ENCODE measurements at places on chromosomes 3 and 15. TPM values are rescaled to one million over a fixed set of nuclear protein-coding genes. Genes with fewer than 3 reads are reported as not detected.

DNA sequence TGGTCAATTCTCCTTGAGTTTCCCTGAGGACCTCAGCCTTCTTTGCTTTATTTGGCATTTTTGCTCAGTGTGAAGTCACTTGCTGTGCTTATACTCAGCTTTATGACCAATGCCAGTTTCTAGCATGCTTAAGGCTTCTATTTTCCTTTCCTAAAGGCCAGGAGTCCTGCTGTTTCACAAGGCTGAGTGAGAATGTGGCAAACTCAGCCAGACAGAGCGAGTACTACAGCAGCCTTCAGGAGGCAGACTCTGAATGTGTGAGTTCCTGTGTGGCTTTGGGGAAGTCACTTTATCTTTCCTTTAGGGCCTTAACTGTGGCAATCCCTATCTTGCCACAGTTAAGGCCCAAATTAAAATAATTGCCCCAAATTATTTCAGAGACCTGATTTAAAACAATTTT, 213.2 kb upstream of the MRPL3 start:
- peaks cover 7% of the 10 kb centered on the region for H3K4me1 ChIP-seq
- H3K4me3 ChIP-seq, result no peak overlapping the region
- H3K36me3 ChIP-seq, result no peaks in the 10 kb centered on the region
- H3K27me3 ChIP-seq, result peaks cover 4% of the 10 kb centered on the region

RPL32 gene
- 2,046 TPM for total RNA-seq

C2CD4B gene
- total RNA-seq, result 0.14 TPM

- no peak overlapping the region for H3K4me3 ChIP-seq
- H3K4me1 ChIP-seq, result no peaks in the 10 kb centered on the region
- H3K36me3 ChIP-seq, result no peaks in the 10 kb centered on the region
- no peak for DNase-seq
- H3K27me3 ChIP-seq, result no peaks in the 10 kb centered on the region
Measured at GRCh38 chr3:56094170-56094569, 374.1 kb downstream of the ERC2 start.

DNA sequence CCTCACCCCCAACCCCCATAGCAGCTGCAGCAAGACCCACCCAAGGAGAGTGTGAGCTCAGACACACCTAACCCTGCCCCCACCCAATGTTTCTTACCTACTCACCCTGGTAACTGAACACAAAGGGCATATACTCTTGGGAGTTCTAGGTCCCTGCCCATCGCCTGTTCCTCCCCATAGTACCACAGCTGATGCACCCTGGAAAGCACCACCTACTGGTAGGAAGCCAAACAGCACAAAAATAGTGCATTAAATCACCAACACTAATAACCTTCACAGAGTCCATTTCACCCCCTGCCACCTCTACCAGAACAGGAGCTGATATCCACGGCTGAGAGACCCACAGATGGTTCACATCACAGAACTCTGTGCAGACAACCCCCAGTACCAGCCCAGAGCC, 245.2 kb downstream of the EFHB start:
- H3K27me3 ChIP-seq, result no peaks in the 10 kb centered on the region
- H3K36me3 ChIP-seq, result no peaks in the 10 kb centered on the region
- no peak for DNase-seq
- no peaks in the 10 kb centered on the region for H3K4me1 ChIP-seq

DNA sequence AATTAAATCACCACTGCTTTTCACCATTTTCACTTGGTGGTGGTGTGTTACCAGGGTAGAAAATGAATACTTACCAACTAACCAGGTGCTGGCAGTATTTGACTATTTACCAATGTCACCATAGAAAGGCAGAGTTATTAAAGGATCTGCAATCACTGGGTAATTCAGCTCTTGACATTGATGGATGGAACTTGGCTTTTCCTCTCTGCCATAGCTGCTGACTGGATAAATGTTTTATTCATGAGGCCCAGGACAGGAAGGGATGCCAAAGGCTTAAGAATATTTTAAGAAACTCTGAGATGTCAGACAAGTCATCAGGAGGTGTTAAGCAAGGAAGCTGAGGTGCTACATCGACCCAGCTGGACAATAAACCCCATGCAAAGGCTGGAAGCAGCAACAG, 495.5 kb upstream of the CFAP20DC start:
- no peak overlapping the region for H3K27ac ChIP-seq
- DNase-seq, result no peak
- no peaks in the 10 kb centered on the region for H3K27me3 ChIP-seq
- no peak overlapping the region for H3K4me3 ChIP-seq

- H3K27ac ChIP-seq, result no peak overlapping the region
- H3K4me1 ChIP-seq, result no peaks in the 10 kb centered on the region
- H3K27me3 ChIP-seq, result peaks cover 1% of the 10 kb centered on the region
Measured at GRCh38 chr15:55970286-55970685, 23.1 kb downstream of the NEDD4 start.

MINAR1 gene
- 0.55 TPM for total RNA-seq

DNA sequence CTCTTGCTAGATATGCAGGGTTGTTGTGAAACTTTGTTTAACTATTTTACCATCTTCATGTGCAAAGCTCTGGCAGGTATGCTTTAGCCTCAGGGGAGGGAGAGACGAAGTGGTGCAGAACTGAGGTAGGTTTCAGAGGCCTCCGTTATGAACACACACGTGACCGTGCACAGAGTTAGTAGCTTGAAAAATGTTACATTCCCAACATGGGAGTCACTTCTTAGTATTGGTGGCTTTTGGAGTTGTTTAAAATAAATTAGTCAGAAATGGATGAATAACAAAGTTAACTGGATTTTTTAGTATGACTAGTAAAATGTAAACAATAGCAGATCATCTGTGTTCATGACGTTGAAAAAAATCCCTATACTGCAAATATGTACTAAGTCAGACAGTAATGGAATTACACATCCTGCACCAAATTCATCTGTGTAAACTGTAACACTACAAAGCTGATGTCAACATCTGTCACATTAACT, 279.6 kb downstream of the KLF13 start:
- H3K4me3 ChIP-seq, result no peak overlapping the region
- H3K27ac ChIP-seq, result no peak overlapping the region
- H3K36me3 ChIP-seq, result no peaks in the 10 kb centered on the region

- H3K4me1 ChIP-seq, result peaks cover 16% of the 10 kb centered on the region
- no peaks in the 10 kb centered on the region for H3K27me3 ChIP-seq
Measured at GRCh38 chr15:55683376-55683775, 59.6 kb downstream of the PRTG start.

SENP2 gene
- total RNA-seq, result 31.5 TPM

CISH gene
- 351 TPM for total RNA-seq

DNA sequence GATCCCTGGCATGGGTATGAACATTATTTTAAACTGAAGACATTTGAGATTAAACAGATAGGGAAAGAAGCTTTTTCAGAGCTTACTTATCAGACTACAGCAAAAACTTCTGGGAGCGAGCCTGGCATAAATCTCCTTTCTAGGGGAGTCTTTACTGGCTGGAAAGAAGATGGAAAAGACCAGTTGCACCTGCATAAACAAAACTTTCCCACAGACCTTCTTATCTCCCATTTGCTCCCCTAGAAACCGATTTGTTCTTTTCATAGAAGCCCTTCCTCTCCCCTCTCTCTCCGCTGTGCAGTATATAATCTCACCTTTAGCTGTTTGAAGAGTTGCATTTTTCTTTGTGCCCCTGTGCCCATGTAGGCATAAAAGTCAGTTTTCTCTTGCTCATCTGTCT, 93.2 kb downstream of the CHRNA7 start:
- no peaks in the 10 kb centered on the region for H3K4me1 ChIP-seq
- no peak for DNase-seq
- no peaks in the 10 kb centered on the region for H3K27me3 ChIP-seq
- H3K4me3 ChIP-seq, result no peak overlapping the region
- H3K36me3 ChIP-seq, result no peaks in the 10 kb centered on the region

IL5RA gene
- total RNA-seq, result 0.18 TPM

- H3K4me1 ChIP-seq, result no peaks in the 10 kb centered on the region
- DNase-seq, result no peak
- H3K36me3 ChIP-seq, result no peaks in the 10 kb centered on the region
- H3K27ac ChIP-seq, result no peak overlapping the region
Measured at GRCh38 chr3:72924055-72924454, 36.2 kb downstream of the GXYLT2 start.

TRIM42 gene
- total RNA-seq, result not detected

IMPG2 gene
- total RNA-seq, result 0.05 TPM

UROC1 gene
- not detected for total RNA-seq

SLCO2A1 gene
- not detected for total RNA-seq

TEX264 gene
- 43.1 TPM for total RNA-seq

DNA sequence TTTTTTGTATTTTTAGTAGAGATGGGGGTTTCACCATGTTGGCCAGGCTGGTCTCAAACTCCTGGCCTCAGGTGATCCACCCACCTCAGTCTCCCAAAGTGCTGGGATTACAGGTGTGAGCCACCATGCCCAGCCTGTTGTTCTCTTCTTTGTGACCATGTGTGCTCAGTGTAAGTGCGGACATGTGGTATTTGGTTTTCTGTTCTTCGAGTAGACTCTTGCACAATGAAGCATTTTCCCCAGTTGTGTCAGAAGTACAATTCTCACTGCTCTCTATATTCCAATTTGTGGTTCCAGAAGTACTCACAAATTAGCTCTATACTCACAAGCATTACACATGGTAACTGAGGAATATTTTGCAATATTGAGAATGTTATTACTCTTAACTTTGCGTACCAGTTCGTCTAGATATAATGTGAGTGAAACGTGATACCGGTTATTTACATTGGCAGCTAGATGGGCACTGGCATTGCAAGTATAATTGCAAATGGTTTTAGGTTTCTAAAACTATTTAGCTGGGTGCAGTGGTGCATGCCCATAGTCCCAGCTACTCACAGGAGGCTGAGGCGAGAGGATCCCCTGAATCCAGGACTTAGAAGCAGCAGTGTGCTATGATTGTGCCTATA, 34.2 kb upstream of the MTMR14 start:
- no peak overlapping the region for H3K27ac ChIP-seq
- H3K36me3 ChIP-seq, result no peaks in the 10 kb centered on the region
- no peaks in the 10 kb centered on the region for H3K4me1 ChIP-seq
- no peak overlapping the region for H3K4me3 ChIP-seq
- no peak for DNase-seq

Measured in activated T-helper 2 cell treated with anti-CD3 and anti-CD28 coated beads, Interferon-gamma antibody, Interleukin-2, Interleukin-4, amounts not matched to agents 10 μg/mL and 5 μg/mL and 100 μg/mL, durations not matched to agents 14 hours and 24 hours and 36 hours (primary cell).